ENCODE measurements at places on chromosomes 5 and 9.

GRCh38 chr5:87400305-87400899 is 12.3 kb downstream of the CCNH start:
- DNase-seq: no peak

DNA sequence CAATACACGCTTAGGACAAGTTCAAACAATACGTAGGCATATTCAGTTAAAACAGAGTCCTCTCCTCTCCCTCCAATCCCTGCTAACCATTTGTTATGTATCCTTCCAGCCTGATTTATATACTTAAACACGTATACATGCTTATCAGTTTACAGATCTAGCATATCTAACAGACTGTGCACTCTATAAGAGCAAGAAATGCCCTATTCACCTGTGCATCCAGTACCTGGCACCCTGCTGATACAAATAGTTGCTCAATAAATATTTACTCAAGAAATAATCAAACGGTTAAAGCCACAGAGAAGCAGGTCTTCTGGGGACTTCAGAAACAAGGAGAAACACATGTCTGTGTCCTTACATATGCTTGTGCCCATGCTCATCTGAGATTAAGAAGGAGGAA is 55.9 kb downstream of the MLLT3 start:
- no peak for DNase-seq

DNA sequence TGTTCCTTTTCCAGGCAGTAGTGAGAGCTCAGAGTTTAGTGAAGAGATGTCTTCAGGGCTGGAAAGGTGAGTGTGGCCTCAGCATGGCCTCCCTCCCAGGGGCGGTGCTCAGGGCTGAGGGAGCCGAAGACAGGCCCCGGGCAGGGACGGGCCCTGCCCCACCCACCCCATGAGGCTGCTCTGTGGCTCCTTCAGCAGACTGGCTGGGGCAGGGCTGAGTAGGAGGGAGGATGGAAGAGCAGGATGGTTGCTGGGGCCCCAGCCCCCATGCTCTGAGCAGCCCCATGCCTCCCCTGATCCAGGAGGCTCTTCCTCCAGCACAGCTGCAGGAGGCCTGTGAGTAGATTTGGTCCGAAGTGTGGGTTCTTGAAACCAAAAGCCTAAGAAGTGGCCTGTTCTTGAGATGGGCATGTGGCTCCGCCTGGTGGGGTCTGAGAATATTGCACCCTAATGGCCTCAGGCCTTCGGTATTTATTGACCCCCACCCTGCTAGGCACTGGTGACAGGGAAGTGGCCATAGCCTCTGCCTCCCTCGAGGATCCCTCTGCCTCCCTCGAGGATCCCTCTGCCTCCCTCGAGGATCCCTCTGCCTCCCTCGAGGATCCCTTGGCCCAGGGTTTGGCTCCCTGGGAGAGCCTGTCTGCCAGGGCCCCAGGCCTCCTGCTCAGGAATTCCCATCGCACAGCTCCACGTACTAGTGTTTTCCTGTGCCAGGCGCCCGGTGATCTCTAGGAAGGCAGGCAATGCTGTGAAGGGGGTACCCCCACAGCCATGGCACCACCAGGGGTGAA is 65.4 kb upstream of the GARNL3 start:
- DNase-seq: peak; percentile 71

- DNase-seq: no peak
Observed at GRCh38 chr5:85906460-85906859, 711.3 kb upstream of the COX7C start.

DNA sequence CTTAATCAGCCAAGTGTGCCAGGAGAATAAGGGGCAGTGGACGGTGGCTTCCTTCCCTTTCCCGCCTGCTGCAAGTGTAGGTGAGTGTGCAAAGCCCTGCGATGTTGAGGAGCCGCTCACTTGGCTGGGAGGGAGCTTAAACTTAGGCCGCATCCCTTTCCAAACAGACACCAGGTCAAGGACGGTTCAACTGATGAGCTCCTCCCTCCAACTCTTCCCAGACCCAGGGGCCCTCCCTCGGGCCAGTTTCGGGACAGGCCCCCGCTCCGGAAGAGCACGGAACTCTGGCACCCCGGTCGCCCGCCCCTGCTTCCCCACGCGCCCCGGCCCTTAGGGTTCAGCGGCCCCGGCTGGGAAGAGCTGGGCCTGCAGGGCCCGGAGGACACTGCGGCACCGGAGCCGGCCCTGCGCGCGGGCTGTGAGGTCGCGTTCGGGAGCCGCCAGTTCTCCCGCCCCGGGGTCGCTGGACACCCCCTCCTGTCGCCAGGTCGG is 481 bp downstream of the MRPL36 start:
- DNase-seq: peak; percentile 21

- no peak for DNase-seq
Observed at GRCh38 chr5:115450741-115451140, 93.8 kb downstream of the FEM1C start.

DNA sequence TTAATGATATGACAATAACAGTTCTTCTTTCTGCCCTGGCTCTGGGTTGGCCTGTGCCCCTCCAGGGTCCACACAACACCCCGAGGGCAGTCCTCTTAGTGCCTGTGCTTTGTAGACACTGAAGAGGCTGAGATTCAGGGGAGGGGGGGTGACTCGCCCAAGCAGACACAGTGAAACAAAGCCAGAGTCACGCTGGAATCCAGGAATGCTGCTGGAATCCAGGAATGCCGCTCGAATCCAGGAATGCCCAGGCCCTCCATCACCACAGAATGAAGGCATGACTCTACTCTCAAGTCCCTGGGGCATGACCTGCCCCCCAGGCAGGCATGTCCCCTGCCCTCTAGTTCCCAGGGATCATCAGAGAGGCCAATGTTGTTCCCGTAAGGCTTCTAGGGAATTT is 73.1 kb downstream of the LRSAM1 start:
- DNase-seq: no peak

- no peak for DNase-seq
Observed at GRCh38 chr9:29213417-29214153, 1640.3 kb upstream of the C9orf72 start.

DNA sequence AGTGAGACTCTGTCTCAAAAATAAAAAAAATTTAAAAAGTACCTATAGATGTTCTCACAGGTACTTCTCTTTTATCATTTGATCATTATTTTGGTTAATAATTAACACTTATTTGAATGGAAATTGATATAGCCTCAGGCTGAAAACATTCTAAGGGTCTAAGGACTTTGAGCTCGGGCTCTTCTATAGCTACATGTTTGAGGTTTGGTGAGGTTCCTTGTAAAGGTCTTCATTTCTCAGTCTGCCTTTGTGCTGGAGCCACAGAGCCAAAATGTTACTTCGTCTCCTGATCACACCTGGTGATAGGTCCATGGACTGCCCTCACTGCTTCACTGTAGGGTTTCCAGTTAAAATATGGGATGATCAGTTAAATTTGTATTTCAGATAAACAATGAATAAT is 22.6 kb downstream of the ARHGEF37 start:
- no peak for DNase-seq

- DNase-seq: no peak
Observed at GRCh38 chr5:71737931-71738539, 19.0 kb downstream of the CARTPT start.

DNA sequence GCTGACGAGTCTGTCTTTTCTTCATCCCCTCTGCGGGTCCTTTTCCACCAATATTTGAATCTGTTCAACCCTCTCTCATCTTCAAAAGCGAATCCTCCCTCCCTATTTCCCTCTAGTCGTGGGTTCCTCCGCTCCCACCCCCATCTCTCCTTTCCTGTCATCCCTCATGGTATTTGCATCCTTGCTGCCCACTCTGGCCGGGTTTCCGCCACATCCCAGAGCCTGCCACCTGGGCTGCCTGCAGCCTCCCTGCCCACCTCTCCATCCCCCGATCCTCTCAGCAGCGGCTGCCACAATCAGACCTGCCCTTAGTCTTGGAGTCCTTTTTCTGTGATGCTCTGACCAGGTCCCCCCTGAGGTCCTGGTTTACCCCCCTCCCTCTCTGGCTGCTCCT is 44.9 kb downstream of the JADE2 start:
- no peak for DNase-seq

- DNase-seq: no peak
Observed at GRCh38 chr9:35920051-35920620, 10.8 kb downstream of the SPAAR start.

GRCh38 chr5:91016954-91017700 is 366.0 kb downstream of the ARRDC3 start:
- DNase-seq: no peak

DNA sequence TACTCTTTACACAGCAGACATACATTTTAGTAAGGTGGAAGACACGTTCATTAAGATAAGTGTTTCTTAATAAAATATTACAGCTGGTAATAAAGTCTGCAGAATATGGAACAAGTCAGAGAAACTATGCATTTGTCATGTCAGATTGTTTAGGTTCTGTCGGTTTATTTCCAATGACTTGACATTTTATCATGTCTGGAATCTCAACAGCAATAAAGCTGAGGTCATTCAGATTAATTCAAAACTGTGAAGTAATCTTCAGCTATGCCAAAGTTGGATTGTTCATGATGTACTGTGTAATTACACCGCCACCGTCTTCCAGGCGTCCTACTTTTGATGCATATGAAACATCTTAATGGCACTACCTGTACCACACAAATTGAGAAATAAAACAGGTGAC is 1032.6 kb downstream of the CDH12 start:
- DNase-seq: no peak

GRCh38 chr5:59367791-59368394 is 525.6 kb downstream of the PDE4D start:
- peak; percentile 14 for DNase-seq

- DNase-seq: no peak
Observed at GRCh38 chr5:111769541-111769940, 12.5 kb upstream of the NREP start.

DNA sequence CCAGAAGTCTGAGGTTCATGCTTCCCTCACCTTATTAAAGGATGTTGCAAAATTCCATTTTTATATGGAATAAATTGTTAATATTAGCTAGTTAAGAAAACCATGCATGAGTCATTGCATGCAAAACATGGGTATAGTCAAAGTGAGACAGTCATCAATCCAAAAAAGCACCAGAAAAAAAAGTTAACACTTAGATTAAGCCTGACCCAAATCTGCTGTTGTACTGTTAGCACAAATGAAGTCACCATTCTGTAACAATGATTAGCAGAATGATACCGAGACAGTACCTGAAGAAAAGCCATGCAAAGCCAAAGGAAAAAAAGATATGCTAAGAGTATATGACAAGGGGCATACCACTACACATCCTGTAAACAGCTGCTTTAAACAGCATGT is 49.5 kb downstream of the PKD2L2 start:
- no peak for DNase-seq

GRCh38 chr5:150757087-150757649 is 1.6 kb downstream of the DCTN4 start:
- DNase-seq: no peak

DNA sequence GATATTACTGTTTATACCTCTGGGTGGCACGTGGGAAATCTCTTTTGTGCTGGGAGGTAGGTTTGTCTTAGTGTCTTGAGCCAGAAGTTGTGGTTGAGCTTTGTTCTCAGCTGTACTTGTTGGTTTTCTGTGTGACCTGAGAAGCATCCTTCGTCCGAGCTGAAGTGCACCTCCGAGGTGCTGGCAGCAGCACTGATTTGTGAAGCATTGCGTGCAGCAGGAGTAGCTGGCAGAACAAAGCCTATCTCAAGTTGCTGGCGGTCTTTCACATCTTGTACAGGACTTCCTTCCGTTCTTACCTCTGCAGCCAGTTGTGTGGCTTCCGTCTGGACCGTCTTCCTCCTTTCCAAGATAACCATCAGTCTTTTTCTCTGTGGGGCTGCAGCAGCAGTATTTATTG is 4.3 kb downstream of the PRRC2B start:
- peak; percentile 49 for DNase-seq

DNA sequence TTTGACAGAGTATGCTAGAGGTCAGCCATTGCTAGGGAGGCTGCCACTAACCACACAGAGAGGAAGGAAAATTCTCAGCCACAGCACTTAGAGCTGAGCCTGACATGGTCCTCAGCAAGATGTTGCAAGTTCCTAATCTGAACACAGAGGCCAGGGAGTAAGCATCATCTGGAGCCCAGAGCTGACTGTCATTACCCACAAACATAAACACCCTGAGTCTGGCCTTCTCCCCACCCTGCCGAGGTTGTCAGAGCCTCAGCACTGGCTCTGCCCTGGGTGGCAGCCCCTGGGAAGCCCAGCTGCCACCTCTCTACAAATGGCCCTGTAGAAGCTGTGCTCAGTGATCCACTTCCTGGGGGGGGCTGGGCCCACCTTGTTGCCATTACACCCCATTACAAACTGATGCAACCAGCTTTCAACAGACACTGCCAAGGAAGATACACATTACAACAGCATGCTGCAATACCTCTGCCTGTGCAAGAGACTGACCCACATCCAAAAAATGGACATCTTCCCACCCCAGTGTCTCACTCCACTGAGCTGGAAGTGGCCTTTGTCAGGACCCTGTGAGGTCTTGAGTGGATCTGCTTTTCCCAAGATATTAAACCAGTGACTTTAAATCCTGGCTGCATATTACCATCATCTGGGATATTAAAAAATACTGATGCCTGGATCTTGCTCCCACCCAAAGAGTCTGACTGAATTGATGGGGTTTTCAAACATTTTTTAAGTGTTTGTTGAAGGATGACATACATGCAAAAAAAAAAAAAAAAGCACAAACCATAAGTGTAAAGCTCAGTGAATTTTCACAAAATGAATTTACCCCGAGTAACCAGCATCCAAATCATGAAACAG is 33.0 kb downstream of the IRF1 start:
- no peak for DNase-seq

DNA sequence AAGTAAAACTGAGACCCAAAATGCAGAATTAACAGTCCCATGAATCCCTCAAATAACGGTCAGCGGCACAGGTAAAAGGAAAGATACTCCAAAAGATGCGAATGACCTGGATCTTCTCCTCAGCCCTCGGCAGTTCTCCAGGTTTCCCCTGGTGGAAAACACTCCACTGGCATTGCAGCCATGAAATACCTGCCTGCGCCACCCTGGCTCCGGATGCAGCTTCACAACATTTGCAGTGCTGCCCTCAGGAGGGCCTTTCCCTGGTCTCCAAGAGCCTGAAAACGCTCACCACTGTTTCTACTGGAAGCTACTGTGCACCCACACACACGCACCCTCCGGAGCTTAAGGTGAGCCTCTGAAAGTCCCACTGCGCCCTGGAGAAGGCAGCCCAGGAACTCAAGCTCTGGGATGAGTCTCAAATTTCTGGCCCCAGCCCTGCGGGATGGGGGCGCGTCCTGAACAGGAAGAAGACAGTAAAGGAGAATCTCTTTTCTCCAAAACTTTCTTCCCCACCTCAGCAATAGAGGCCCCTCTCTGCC is 612 bp downstream of the UGT3A2 start:
- DNase-seq: no peak

DNA sequence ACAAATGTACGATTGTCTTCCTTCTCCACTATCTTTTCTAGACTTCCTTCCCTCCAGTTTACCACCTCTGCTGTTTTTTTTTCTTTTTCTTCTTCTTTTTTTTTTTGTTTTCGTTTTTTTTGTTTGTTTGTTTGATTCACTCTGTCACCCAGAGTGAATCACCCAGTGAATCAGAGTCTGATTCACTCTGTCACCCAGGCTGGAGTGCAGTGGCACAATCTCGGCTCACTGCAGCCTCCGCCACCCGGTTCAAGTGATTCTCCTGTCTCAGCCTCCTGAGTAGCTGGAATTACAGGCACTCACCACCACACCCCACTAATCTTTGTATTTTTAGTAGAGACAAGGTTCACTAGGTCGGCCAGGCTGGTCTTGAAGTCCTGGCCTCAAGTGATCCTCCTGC is 375.7 kb downstream of the NTRK2 start:
- no peak for DNase-seq

GRCh38 chr5:67206929-67207328 is 10.3 kb upstream of the CD180 start:
- DNase-seq: peak; percentile 69

All from T-helper 9 cell (primary cell).